ENCODE measurements at places on chromosomes 16 and 17.

DNA sequence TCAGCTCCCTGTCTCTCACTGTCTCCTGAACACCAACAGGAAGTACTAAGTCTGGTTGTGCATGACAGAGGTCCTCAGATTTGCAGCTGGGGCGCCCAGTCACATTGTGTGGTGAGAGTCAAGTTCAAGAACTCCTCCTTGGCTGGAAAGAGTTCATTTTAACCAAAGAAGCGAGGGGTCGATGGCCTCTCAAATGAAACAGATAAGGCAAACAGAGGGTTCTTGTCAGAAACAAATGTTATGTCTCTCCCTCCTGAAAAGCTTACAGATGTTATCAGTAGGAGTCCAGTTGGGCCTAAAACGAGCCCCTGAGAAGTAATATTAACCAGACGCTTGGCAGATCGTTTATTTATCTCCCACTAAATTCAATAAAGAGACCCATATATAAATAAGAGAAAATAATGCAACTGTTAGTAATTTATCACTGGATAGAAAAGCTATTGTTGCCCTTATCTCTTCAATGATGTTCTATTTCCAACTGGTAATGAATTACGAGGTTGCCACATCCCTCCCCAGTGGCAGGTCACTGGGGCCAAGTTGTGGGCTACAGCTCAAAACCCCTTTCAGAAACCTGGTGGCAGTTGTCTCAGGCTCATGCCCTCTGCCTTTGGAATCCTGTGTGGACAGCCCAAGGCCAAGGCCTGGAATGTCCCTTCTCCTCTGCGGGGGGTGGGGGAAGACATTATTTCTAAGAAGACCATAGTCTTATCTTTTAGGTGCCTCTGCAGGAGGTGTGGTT lies 307.5 kb upstream of the DYNLRB2 start:
- no peak for DNase-seq

- no peak for DNase-seq
These were observed 265.9 kb upstream of the PMFBP1 start for GRCh38 chr16:72437891-72438290.

GRCh38 chr17:67575325-67575724 lies 142.4 kb upstream of the NOL11 start:
- peak; percentile 72 for DNase-seq

- no peak for DNase-seq
These were observed 148.5 kb upstream of the GSE1 start for GRCh38 chr16:85464383-85465305.

- no peak for DNase-seq
These were observed 15.3 kb downstream of the CORO7 start for GRCh38 chr16:4401094-4401501.

- no peak for DNase-seq
These were observed 125.8 kb upstream of the SMURF2 start for GRCh38 chr17:64787921-64788271.

DNA sequence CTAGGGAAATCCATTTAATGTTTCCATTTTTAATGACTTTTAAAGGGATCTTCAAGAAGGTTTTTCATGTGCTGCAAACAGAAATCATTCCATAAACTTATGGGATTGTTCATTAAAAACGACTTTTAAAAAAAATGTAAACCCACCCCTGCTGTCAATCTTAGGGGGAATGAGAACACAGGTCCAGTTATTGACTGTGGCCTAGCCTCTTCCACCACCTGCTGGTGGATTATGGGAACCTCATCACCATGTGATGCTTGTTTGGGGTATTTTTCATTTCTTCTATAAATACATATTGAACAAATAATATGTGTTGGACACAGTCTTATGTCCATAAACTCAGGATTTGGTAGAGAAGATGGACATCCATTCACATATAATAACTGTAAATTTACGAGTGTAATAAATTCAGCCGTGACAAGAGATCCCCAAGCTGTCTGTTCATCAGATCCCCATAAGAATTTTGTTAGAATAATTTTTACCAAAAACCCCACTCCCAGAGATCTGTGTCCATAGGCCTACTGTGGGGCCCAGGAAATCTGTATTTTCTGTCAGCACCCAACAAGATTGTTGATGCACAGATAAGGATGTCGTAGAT lies 42.0 kb upstream of the TMC5 start:
- DNase-seq, result peak; percentile 82

GRCh38 chr16:18789515-18789849 lies 652 bp downstream of the RPS15A start:
- DNase-seq, result no peak

Data from stomach (tissue), 19 donors.